ENCODE measurements at places on chromosomes 2 and 18.
A peak's percentile ranks its signal among the peaks of the same experiment; 100 is the strongest.

DNA sequence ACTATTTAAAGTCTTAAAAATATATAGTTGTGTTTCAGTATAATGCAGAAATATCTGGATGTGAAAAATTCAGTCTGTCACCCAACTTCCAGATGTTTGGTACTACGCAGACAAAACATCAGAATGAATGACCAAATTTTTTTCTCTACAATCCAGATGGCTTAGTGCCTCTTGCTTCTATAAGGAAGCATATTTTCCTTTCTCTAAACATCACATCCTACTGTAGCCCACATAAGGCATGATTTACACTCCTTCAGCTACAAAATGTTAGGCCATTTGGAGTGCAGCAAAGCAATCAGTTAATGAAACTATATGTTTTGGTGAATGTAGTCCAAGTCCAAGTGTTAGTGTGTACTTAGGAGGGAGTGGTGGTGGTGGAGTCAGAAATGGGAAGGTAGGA lies 162.9 kb upstream of the SIX2 start:
- DNase-seq: no peak

GRCh38 chr18:75526038-75526437 lies 98.5 kb upstream of the SMIM21 start:
- no peak for DNase-seq

GRCh38 chr2:42368817-42369531 lies 8.0 kb upstream of the COX7A2L start:
- DNase-seq: no peak

- no peak for DNase-seq
Observed at GRCh38 chr2:6927753-6928152, 10.5 kb downstream of the RNF144A start.

DNA sequence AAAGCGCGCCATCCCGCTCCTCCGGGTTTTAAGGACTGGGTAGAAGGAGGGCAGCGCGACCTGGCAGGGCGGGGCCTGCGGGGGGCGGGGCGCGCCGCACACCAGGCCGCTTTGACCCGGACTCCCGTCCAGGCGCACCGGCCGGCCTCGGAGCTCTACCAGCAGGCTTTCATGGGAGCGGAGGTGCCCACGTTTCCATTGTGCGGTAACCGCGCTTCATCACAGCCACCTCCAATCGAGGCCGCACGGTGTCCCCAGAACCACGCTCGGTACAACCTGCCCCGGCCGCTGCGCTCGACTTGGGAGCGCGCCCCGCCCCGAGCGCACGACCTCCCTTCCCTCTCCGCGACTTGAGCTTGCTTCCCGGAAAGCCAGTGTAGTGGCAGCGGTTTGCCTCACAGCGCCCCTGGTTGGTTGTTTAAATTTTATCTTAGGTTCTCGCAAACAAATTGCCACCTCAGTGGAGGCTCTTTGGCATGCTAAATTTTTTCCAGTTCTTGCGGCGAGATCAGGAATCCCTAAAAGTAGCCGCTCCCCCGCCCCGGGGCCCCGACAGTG lies 280 bp upstream of the CYP1B1 start:
- DNase-seq: no peak

DNA sequence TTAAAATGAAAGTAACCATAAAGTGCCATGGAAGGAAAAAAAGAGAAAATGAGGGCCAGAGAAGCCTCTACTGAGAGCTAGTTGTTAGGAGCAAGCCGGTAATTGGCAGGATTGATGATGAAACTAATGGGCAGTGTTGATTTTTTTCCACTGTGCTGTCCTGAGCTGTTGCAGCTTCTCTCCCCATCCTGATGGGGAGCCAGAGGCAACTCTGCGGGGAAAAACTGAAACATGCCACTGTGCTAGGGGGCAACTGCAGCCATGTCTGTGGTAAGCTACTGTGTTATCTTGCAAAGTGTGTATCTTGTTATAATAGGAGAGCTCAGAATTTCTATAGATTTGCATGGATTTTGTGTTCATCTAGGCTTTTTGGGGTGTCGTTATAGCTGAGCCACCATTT lies 487.9 kb downstream of the STK39 start:
- no peak for DNase-seq

GRCh38 chr2:28471214-28471613 lies 24.6 kb upstream of the PLB1 start:
- no peak for DNase-seq

DNA sequence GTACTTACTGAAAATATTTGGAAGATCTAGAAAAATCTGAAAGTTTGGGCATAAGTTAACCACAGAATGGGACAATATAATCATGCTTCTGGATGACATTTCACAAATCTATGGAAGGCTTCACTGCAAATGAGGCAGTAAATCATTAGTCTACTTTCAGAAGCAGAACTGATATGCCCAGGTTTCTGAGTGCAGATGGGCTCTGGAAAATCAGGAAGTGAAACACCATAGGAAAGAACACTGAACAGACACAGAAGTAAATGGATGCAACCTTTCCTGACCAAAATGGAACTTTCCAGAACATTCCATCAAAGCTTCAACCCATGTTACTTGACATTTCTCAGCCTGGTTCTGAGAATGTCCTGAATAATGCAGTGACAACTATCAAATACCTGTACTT lies 55.1 kb downstream of the KCNG3 start:
- no peak for DNase-seq

DNA sequence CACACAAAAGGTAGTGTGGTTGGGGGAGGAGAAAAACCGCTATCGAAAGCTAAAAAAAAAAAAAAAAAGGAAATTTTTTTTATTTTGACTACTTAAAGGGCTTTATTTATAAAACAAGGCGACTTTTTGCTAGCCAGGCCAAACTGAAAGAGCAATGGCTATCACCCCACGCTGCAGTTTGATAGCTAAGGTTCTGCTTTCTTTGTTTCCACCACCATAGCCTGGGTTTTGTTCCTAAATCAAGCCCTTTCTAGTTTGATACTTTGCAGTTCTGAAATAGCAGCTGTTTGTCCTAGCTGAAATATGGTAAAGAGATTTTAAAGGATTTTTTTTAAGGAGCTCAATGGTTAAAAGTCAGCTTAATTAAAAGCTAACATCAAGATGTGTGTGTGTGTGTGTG lies 67.4 kb upstream of the ABCA12 start:
- no peak for DNase-seq

- DNase-seq: no peak
Observed at GRCh38 chr18:55268151-55268601, 308.9 kb upstream of the CCDC68 start.

GRCh38 chr2:230634146-230634545 lies 78.5 kb upstream of the CAB39 start:
- DNase-seq: no peak

DNA sequence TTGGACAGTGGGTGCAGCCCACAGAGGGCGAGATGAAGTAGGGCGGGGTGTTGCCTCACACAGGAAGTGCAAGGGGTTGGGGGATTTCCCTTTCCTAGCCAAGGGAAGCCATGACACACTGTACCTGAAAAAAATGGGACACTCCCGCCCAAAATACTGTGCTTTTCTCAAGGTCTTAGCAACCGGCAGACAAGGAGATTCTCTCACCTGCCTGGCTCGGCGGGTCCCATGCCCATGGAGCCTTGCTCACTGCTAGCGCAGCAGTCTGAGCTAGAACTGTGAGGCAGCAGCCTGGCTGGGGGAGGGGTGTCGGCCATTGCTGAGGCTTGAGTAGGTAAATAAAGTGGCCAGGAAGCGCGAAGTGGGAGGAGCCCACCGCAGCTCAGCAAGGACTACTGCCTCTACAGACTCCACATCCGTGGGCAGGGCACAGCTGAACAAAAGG lies 244.7 kb downstream of the NBAS start:
- DNase-seq: no peak

- DNase-seq: no peak
Observed at GRCh38 chr2:27681841-27682240, 18.2 kb downstream of the SLC4A1AP start.

DNA sequence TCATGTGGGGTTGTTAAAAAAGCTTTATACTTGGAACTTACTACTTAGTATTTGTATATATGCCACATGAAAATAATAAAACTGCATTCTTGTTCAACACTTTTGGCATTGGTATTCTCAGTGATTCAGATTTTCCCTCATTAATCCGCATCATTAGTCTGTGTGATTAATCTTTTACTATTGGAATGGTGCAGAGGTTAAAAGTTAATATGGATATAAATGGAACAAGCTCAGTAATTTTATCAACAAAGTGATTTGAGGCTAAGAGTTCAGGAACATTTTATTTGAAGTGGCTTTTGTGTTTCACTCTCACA lies 45.4 kb upstream of the REG3G start:
- DNase-seq: no peak

- DNase-seq: no peak
Observed at GRCh38 chr2:184452907-184453306, 145.4 kb upstream of the ZNF804A start.

DNA sequence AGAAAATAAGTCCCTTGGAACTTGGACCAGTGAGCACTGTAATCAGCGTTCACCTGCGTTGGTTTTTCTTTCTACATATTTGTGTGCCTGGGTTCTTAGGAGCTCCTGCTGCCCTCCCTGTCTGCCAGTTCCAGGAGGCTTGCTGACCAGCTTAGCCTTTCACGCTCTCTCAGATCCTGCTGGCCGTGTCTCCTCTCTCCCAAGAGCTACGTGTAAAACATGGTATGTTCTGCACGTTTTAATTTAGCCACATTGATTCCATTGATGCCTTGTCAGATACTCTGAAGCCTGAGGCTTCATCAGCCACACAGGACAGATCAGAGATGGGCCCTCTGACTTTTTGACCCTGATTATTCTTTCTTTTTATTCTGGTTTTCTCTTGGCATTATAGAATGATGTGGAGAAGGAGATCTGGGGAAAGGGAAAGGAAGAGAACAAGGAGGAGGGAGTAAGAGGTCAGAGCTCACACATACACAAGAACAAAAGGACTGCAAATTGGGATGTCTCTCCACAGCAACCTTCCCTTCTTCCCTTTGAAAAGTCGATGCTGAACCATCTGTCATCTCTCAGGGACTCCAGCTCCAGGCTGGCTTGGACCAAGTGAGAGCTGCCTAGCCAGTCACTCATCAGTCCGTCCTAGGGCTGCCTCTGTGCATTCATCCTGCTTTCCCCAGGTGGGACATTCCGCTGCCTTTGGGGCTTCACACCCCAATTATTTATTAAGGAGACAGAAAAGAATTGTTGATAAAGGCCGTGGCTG lies 152.8 kb downstream of the PIK3C3 start:
- DNase-seq: no peak

GRCh38 chr18:23953984-23954383 lies 60.6 kb upstream of the TTC39C start:
- DNase-seq: no peak

GRCh38 chr2:106843910-106844250 lies 42.1 kb downstream of the ST6GAL2 start:
- DNase-seq: no peak

DNA sequence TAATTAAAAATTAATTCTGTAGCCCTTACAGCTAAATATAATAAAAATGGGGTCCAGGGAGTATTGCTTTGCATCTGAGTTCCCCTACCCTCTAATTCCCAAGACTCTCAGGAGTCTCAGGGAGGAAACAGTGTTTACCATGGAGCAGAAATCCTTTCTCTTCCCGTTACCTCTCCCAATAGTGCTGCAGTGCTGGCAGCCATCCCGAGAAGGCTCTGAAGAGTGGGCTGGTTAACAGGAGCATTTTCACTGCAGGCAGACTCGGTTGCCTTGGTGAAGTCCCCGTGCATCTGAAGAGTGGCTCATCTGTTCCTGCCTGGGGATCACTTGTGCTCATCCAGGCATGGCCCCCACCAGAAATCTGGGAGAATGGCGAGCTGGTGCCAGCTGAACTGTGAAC lies 41.8 kb upstream of the TMEM178A start:
- no peak for DNase-seq

GRCh38 chr2:22499082-22499839 lies 885.7 kb upstream of the KLHL29 start:
- no peak for DNase-seq

DNA sequence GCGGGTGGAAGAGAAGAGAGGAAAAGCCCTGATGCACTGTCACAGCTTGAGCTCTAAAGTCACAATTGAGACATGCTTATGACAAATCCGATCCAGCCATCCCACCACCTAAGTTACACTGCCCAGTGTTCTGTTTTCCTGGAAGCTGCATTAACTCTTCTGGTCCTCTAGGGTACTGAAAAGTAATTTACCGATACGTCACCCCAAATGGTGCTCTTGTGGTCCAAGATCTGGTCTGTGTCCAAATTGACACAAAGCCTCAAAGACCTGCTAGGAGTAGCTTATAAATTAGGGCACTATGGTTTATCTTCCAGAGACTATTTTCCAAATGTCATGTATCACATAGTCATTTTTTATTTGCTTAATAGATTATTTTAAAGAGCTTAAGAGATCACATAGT lies 186.7 kb upstream of the ETAA1 start:
- DNase-seq: no peak

- DNase-seq: no peak
Observed at GRCh38 chr2:20049637-20050036, 1.8 kb downstream of the LAPTM4A start.

GRCh38 chr18:73352546-73352945 lies 484.8 kb upstream of the NETO1 start:
- no peak for DNase-seq

DNA sequence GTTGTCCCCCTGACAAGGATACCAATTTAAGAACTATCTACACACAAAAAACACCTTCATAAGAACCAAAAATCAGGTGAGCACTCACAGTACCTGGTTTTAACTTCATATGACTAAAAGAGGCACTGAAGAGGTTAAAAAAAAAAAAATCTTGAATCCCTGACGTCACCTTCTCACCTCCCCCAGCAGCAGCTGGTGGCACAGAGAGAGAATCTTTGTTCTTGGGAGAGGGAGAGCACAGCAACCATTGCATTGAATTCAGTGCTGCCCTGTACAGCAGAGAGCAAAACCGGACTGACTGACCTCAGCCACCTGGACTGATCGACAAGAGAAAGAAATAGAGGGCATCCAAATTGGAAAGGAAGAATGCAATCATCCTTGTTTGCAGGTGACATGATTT lies 566.0 kb downstream of the TMX3 start:
- no peak for DNase-seq

- DNase-seq: no peak
Observed at GRCh38 chr2:168545439-168546082, 89.5 kb downstream of the CERS6 start.

DNA sequence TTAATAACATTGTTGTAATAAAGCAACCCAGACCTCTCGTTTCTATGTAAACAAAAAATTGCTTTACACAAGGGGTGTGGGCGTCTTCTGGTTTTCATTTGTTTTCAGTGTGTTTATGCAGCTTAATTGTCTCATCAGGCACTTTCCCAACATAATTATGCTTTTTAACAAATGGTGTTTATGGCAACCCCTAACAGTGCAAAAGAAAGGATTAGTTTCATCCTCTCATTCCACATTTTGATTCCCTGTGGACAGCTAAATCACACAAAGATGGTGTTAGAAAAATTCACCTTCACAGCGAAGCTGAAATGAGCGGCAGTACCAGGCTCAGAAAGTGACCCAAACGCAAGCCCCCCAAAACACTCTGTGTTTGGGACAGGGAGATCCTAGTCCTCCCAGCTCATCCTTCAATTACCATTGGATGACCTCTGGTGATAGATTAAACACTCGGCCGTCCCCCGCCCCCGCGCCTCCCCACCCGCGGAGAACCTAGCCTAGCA lies 724 bp downstream of the FTCDNL1 start:
- DNase-seq: no peak

GRCh38 chr2:24559473-24560113 lies 68.5 kb downstream of the NCOA1 start:
- no peak for DNase-seq

GRCh38 chr2:37982147-37982582 lies 57.1 kb downstream of the RMDN2 start:
- DNase-seq: peak; percentile 46

Data from naive thymus-derived CD8-positive, alpha-beta T cell (primary cell).